ENCODE measurements at places on chromosomes 2 and 18. TPM values are rescaled to one million over a fixed set of nuclear protein-coding genes. Genes with fewer than 3 reads are reported as not detected.

LRRC30 gene
- total RNA-seq: not detected

ABCB11 gene
- 12.1 TPM for total RNA-seq

SIX3 gene
- total RNA-seq: not detected

POTEC gene
- not detected for total RNA-seq

DSG4 gene
- total RNA-seq: not detected

PLEKHM3 gene
- total RNA-seq: 24.6 TPM

SAG gene
- not detected for total RNA-seq

INHBB gene
- total RNA-seq: 67.8 TPM

BUB1 gene
- not detected for total RNA-seq

IL37 gene
- total RNA-seq: not detected

DCDC2C gene
- not detected for total RNA-seq

CIDEA gene
- total RNA-seq: 1,182 TPM

FRZB gene
- total RNA-seq: 8.1 TPM

ADD2 gene
- total RNA-seq: 2.9 TPM

CRYBA2 gene
- not detected for total RNA-seq

NOSTRIN gene
- total RNA-seq: 24.6 TPM

KLF11 gene
- total RNA-seq: 30.1 TPM

DOCK10 gene
- 22.7 TPM for total RNA-seq

NRP2 gene
- total RNA-seq: 65.3 TPM

CKAP2L gene
- total RNA-seq: not detected

PLGLB2 gene
- 1.3 TPM for total RNA-seq

CYP27A1 gene
- total RNA-seq: 11.9 TPM

UCN gene
- total RNA-seq: 2.9 TPM

EPAS1 gene
- 1,000 TPM for total RNA-seq

IL36G gene
- not detected for total RNA-seq

ATOH8 gene
- 137 TPM for total RNA-seq

ITGA4 gene
- total RNA-seq: 28.7 TPM

SP140 gene
- 0.19 TPM for total RNA-seq

ST6GAL2 gene
- not detected for total RNA-seq

All from subcutaneous adipose tissue (tissue), 4 donors.